ENCODE measurements at places on chromosomes 13 and 19.

DNA sequence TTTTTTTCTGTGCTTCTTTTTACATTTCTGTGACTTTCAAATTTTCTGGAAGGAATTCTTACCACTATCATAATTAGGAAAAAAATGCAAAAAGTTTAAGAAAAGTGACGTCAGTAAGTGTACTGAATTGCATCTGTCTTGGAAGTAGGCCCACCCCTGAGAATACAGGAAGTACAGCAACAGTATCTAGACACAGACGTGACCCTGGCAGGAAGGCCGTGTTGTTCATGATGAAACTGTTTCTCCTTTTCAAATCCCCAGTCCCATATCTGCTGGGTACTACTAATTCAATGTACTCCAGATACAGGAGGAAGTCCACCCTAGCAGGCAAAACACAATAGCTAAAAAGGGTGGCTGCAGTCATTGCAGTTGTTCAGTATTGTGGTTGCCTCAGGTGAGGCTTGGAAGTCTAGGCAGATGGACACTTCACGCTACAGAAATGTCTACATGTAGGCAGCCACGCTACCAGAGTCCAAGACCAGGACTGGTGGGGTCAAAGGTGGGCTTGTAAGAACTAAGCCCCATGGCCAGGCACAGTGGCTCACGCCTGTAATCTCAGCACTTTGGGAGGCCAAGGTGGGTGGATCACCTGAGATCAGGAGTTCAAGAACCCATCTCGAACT lies 49.6 kb upstream of the MED4 start:
- DNase-seq: no peak

- no peak for DNase-seq
Observed at GRCh38 chr13:96540670-96541069, 450.8 kb downstream of the HS6ST3 start.

GRCh38 chr19:8105471-8105870 lies 43.9 kb downstream of the FBN3 start:
- DNase-seq: no peak

- no peak for DNase-seq
Observed at GRCh38 chr19:51029718-51030117, 3.3 kb upstream of the KLK11 start.

DNA sequence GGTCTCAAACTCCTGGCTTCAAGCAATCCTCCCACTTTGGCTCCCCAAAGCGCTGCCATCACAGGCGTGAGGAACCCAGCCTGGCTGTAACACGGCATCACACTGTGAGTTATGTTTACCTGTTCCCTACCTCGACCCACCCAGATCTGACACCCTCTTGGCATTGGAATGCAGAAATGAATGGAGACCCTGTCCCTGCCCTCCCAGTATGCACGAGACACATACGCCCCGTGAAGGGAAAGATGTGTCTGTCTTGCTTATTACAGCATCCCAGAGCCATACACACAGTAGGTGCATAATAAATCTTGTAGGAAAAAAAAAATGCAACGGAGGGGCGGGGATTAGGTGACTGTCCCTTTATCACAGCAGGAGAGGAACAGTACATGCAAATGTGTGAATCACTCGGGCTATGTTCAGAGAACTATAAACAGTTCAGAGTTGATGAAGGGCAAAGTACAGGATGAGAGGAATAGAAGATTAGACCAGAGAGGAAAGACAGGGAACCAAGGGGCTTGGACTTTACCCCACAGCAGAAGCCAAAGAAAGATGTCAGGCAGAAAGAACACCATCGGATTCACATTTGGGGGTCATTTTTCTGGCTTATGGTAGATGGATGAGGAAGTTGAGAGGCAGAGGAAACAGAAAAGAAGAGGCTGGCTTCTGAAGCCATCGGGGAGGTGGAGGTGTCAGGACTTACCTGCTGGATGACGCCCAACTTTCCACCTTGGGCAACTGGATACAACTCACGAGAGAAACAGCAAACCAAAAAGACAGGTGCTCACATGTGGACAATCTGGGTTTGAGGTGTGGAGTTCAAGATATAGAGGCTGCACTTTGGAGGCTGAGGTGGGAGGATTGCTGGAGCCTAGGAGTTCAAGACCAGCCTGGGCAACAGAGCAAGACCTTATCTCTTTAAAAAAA lies 94.3 kb downstream of the INSR start:
- no peak for DNase-seq

DNA sequence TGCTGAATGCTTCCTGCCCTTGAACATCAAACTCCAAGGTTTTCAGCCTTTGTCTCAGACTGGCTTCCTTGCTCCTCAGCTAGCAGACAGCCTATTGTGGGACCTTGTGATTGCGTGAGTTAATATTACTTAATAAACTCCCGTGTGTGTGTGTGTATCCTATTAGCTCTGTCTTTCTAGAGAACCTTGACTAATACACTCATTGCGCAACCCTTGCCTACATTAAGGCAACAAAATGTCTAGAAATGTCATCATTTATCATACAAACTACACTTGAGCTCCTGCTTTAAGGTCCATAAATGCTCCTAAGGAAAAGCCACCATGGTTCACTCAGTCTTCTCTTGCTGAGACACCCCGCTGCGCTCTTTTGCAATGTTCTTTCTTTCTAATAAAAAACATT lies 2861.0 kb downstream of the PCDH9 start:
- no peak for DNase-seq

GRCh38 chr13:99278843-99279242 lies 20.7 kb upstream of the GPR18 start:
- no peak for DNase-seq

DNA sequence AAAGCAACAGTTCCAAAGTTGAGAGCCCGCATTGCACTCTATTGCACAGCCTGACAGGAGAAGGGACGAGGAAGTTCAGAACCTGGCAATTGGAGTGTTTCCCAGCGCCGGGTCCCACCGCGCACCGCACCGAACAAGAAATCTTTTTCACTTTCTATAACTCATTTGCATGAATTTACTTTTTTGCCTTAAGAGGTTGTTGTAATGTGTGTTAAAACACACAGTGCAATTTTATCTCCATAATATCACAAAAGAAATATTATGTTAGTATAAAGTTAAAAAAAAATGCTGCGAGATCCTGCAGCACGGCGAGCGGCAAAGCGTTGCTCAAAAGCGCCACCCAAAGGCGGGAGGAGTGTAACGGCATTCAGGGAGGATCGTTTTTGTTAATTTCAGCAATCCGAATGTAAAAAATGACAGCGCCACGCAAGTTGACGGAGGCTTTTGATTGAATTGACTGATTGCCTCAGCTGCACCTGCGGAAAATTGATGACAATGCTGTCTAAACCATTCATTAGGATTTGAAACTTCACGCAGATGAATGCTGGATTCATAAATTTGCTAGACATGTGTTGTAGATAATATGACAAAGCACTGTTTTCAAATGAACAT lies 303.6 kb upstream of the ZNF507 start:
- no peak for DNase-seq

GRCh38 chr13:78238911-78239310 lies 320.3 kb upstream of the EDNRB start:
- no peak for DNase-seq

GRCh38 chr13:105937451-105937850 lies 598.0 kb downstream of the EFNB2 start:
- DNase-seq: no peak

GRCh38 chr13:57345526-57345925 lies 178.5 kb downstream of the PRR20E start:
- no peak for DNase-seq

GRCh38 chr13:43766725-43767124 lies 20.0 kb downstream of the ENOX1 start:
- no peak for DNase-seq

DNA sequence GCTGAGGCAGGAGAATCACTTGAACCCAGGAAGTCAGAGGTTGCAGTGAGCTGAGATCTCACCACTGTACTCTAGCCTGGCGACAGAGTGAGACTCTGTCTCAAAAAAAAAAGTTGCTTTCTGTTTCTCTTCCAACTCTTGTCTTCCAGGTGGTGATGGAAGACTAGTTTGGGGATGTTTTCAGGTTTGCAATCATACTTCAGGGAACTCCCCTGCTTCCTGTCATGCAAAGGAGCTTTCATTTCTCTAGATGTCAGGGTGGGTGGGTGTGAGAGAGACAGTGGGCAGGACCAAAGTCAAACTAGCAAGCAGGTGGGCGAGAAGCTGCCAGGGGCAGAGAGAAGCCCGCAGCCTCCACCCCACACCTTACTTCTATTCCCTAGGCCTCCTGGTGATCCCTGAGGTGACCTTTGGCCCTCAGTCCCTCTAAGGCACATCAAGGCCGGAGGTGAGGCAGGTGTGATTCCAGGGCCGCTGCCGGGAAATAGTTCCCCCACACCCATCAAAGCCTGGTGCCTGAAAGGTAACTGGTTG lies 25.7 kb downstream of the CCNE1 start:
- peak; percentile 28 for DNase-seq

- DNase-seq: no peak
Observed at GRCh38 chr13:98626298-98626935, 49.5 kb upstream of the STK24 start.

GRCh38 chr19:54469496-54469934 lies 3.6 kb downstream of the CDC42EP5 start:
- no peak for DNase-seq

GRCh38 chr13:26228096-26228495 lies 6.0 kb upstream of the RNF6 start:
- no peak for DNase-seq

DNA sequence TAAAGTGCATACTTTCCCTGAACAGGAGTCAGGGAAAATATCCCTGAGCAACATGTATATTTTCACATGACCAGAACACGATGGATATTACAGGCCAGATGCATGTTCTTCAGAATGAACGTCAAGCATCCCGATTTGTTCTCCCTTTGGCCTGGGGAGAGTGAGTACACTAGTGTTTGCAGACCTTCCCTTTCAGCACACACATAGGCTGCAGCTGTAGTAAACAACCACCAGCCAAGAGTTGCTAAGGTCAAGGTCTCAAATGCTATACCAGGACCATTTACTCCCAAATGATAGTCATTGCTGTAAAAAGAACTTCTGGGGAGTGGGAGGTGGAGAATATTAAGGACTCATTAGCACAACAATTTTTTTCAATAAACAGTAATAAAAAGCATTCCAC lies 3.0 kb downstream of the KLF12 start:
- DNase-seq: no peak

GRCh38 chr13:87671031-87671752 lies at the start of gene SLITRK5:
SLITRK5 (plus strand) TSS chr13:87671371; CDS start chr13:87675389, 4,018 bp downstream.
- no peak for DNase-seq

DNA sequence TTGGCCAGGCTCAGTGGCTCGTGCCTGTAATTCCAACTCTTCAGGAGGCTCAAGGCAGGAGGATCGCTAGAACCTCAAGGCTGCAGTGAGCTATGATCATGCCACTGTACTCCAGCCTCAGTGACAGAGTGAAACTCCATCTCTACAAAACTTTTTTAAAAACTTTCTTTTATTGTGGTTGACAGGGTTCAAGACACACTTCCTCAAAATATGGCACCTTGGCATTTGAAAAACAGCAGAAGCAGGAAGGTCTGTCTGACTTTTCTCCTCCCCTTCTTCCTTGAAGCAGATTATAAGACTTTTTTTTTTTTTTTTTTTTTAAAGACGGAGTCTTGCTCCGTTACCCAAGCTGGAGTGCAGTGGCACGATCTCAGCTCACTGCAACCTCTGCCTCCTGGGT lies 100.3 kb downstream of the TM9SF2 start:
- no peak for DNase-seq

DNA sequence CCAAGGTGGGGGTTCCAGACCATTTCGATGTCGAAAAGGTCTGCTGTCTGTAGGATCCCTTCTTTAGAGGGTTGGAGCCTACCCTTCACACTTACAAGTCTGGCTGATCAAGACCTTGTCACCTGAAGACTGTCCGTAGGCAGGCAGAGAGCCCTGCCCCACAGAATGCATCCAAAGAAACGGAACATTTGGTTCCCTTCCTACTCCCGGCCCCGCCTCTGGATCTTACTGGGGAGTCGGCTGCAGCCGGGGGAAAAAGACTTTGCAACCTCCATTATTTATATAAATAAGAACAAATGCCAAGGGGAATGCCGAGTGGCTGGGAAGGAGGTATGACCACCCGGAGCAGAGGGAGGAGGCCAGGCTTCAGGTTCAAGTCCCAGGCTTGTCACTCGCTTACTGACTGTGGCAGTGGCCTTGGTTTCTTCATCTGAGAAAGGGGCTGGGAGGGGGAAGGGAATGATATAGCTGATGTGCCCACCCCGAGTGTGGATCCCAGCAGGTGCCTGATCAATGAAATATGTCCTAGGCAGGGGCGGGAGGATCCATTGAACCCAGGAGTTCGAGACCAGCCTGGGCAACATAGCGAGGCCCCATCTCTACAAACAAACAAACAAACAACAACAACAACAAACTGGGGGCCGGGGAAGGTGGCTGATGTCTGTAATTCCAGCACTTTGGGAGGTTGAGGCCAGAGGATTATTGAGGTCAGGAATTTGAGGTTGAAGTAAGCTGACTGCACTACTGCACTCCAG lies 48.7 kb downstream of the RFX2 start:
- DNase-seq: no peak

- DNase-seq: no peak
Observed at GRCh38 chr19:52200044-52200443, 10.2 kb downstream of the PPP2R1A start.

DNA sequence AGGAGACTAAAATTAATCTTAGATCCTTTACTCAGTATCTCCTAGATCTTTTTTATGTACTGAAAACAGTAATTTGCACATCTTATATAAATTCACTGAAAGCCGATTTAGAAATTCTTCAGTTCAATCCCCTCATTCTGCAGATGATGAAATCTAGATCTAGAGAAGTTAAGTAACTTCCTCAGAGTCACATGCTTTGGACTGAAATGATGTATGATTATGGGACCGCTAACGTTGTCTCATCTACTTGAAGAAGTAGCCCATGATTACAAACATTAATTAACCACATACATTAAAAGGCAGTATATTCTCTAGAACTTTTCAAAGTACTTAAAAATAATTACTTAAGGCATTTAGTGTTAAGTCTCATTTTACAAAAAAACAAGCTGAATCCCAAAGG lies 37.8 kb downstream of the ELF1 start:
- DNase-seq: no peak

- DNase-seq: no peak
Observed at GRCh38 chr19:10266706-10267105, 4.2 kb upstream of the ICAM1 start.

DNA sequence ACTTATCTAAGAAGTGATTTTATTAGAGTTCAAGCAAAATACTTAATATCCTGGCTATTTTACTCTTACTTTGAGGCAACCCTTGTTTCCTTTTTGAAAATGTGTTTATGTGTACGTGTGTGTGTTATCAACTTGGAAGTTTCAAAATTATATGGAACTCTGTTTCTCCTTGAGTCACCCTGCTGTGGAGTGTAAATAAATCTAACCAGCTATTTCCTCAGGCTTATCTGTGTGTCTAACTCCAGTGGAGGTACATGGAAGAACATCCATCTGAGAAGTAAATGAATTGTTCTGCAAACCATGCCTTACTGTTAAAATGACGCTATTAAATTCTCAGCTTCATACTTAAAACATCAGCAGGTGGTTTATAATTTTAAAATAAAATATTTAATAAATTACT lies 583.4 kb upstream of the SLITRK5 start:
- DNase-seq: no peak

- DNase-seq: no peak
Observed at GRCh38 chr19:50844296-50844935, 10.3 kb upstream of the KLK3 start.

Measured in effector CD4-positive, alpha-beta T cell (primary cell).